ENCODE measurements at places on chromosomes 3 and 15.

DNA sequence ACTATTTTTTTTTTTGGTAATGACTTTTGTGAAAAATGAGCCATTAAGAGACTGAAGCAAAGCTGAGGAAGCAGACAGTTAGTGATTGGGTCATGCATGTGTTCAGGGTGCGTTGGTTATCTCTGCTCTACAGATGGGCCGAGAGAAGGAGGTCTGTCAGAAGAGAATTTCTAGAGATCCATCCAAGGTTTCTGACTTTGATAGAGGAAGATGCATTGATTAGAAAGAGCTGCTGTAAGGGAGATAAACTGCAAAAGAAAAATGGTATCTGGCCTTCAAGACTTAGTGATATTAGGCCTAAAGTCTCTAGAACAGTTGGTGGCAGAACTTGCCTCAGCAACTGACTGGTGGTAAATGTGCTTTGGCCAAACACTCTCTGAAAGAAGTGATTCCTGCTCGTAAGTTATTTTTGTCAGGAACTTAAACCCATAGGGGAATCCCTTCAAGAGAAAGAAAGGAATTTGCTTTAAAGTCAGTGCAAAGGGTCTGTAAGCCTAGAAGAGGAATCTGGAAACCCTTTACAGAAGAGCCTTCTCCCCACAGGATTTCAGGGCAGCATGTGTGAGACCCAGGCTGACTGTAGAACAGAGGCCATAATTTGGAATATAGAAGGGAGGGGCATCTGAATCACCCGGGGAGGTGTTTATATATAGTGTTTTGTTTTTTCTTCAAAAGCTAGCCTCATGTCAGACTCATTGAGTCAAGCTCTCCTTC is 67.8 kb downstream of the OPA1 start:
- DNase-seq = no peak

GRCh38 chr3:119628816-119629445 is 31.2 kb downstream of the PLA1A start:
- DNase-seq = no peak

- DNase-seq = peak; percentile 55
These were observed 142.6 kb downstream of the RPLP1 start for GRCh38 chr15:69595009-69595791.

DNA sequence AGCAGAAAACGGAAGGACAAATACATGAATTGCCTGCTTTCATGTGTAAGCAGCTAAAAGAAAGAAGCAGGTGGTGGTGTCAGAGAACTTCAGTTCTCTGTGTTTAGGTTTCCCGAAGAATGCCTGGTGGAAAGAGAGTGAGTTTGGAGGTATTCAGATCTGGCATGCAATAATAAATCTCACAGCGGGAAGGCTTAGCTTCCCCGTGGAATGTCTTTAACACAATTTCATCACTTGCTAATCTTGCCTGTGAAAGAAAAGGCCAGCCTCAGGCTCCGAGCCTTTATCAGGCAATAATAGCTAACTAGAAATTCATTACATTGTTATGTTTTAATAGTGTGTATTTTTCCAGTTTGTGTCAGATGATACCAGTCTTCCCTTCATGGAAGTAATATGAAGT is 220.3 kb downstream of the PDZRN3 start:
- DNase-seq = no peak

DNA sequence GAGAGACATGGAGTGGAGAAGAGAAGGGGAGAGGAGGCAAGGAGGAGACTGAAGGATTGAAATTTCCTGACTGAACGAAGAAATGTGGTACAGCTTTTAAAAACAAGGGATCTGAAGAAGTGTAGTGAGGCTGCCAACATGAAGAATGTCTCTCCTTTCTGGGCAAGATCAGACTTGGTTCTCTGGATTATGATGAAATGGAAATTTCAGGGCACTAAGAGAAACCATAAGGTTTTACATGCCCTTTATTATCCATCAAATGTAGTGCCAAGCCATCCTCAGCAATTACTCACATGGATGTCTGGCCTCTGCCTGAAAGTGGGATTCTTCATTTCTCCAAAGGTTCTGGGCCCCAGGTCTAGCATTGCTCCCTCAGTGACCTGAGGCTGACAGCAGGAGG is 77.6 kb upstream of the CCDC80 start:
- DNase-seq = no peak

DNA sequence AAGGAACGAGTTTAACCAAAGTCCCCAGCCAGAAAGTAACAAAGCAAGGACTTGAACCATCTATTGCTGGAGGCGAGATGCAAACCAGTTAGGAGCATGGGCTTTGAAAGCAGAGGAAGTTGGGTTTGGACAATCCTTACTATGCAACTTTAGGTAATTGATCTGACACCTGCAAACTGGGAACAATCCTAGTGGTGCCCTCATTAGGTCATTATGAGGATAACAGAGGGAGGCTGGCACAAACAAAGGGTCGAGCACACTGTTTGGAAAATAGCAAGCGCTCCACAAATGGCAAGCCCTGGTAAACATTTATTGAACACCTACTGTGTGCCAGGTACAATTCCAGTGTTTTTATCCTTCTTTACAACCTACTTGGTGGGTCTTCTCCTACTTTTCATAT is 45.6 kb downstream of the WNT5A start:
- DNase-seq = no peak
